ENCODE measurements at places on chromosomes 4 and X.

DNA sequence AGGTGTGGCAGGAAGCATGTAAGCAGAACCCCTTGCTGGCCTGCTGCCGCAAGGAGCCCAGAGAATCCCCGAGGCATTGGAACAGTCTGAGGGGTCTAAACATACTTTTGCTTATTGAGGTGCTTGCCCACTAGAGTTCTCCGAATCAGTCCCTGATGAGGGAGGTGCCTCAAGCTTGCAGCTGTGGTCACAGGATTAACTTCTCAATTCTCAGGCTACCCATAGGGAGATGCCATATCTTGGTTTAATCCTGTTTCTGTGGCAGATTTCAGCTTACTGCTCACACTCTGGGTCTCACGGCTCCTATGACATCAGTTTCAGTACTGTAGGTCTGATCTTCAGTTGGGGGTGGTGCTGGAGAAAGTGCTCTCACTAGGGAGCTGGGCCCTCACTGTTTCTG is 39.9 kb downstream of the CCNG2 start:
- DNase-seq = no peak

DNA sequence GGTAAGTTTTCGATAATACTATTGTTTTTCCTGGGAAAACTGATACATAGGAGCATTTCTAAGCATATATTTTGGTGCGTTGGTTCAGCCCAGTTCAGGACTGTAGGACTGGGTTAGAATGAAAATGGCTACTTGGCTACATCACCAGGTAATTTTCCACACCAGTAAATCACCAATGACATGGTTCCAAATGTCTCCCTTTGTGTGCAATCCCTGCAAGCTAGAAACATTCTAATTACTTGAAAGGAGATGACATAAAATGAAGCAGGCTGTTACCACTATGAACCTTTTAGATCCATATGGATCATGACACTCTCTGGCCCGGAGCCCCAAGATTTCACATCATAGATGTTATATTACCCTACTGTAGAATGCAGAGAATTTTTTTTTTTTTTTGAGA is 577.4 kb upstream of the FTHL17 start:
- DNase-seq = peak; percentile 52

GRCh38 chrX:112254896-112255295 is 172.3 kb upstream of the TRPC5 start:
- no peak for DNase-seq

DNA sequence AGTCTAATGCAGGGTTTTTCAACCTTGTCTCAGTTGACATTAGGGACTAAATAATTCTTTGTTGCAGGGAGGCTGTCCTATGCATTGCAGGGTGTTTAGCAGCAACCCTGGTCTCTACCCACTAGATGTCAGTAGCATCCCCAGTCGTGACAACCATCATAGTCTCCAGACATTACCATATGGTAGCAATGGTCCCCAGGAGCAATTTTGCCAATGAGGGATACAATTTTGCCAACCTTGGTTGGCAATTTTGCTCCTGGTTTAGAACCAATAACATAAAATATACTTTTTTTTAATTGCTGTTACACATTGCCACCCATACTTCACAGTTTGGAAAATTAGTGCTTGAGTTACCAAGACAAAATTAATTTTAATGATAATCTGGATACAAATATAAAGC is 6.0 kb downstream of the EREG start:
- peak; percentile 55 for DNase-seq

DNA sequence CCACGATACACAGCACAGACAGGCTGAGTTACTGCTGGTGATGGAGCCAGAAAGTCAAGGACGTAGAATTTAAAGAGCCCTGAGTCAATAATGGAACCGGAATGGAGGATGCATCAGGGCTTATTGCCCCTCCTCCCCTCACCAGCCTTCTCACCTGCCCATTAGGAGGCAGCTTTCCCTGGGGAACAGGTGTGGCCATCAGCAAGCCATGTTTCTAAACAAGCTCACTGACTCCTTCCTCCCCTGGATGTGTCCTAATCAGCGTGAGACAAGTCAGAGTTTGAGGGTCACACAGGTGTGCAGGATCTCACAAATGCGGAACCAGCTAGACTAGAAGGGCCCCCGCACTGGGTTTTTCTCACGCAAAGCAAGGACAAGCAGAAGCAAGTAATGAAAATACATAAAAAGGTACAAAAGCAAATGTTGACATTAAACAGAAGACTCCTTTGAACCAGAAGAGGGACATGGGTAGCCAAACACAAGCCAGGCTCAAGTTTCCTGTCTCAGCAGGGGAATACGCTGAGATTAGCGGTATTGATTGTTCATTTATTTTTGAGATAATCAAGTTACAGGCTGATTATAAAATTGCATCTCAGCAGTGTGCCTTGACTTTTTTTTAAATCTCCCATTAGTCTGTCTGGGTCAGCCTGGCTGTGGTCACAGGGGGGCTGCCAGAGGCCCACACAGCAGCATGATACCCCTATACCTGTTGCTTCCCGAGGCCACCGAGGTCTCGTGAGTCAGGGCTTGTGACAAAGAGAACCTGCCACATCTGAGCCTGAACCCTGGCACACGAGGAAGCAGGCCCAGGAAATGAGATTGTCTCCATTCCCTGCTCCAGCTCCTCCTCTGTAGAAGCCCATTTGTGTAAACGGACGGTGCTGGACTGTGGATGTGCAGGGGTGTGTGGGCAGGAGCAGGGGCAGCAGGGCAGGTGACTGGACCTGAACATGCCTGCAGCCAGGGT is 37.4 kb downstream of the CCKAR start:
- no peak for DNase-seq

DNA sequence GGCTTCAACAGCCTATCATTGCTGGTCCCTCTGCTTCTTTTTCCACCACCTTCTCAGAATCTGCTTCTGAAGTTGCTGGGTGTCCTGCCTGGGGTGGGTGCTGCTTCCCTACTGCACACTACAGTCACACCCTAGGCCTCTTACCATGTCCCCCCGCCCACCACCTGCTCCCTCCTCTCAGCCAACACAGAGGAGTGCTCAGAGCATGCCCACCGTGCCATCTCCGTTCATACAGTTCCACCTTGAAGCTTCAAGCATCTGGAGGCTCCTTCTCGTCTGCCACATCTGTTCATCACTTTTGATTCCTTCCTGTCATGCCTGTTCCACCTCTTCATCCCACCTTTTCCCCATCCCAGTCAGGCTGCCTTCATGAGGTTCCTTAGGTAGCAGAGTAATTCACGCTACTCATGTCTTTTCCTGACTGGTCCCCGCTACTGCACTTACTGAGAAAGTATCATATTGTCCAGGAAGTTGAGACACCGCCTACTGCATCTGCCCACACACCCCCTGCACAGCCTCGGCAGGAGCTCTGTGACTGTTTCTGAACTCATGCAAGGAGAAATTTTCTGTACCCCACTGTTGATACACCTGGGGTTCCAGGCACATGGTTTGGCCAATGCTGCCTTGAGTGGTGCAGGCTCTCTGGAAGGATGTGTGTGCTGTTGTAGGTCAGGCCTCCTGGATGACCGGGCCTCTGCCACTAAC is 39.5 kb downstream of the HADH start:
- no peak for DNase-seq

- DNase-seq = no peak
Measured at GRCh38 chrX:136202889-136203288, 48.3 kb downstream of the MAP7D3 start.

DNA sequence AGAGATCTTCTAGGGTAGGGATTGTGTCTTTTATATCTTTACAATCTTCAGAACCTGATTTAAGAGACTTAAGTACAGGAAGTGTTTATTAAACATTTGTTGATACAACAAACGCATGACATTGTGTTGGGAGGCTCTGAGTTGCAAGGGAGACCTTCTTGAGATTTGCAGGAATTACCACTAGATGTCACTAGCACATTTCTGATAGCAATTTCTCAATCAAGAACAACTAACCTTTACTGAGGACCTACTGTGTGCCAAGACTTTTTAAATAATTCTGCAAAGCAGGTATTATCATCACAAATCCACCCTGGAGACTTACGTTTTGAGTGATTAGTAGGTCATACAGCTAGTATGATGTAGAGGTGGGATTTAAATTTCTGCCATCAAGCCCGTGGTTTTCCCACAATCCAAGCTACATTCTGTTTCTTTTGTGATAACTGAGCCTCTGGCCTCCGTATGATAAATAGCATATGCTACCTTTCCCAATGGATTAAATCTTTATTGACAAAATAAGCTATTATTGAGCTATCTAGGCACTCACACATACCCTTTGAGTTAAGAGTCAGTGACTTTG is 986.0 kb downstream of the CCSER1 start:
- no peak for DNase-seq

- no peak for DNase-seq
Measured at GRCh38 chr4:77193511-77194102, 36.6 kb downstream of the CCNG2 start.

GRCh38 chr4:159175085-159175988 is 72.5 kb downstream of the RAPGEF2 start:
- DNase-seq = peak; percentile 93

DNA sequence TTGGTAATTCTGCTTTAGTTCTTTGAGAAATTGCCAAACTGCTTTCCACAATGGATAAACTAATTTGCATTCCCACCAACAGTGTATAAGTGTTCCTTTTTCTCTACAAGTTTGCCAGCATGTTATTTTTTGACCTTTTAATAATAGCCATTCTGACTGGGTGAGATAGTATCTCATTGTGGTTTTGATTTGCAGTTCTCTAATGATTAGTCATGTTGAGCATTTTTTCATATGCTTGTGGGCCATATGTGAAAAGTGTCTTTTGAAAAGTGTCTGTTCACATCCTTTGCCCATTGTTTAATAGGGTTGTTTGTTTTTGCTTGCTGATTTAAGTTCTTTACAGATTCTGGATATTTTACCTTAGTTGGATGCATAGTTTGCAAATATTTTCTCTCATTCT is 25.9 kb downstream of the ENPEP start:
- no peak for DNase-seq

GRCh38 chr4:172806841-172807240 is 361.8 kb upstream of the GALNT7 start:
- DNase-seq = no peak

GRCh38 chr4:174449944-174450785 is 72.1 kb downstream of the HPGD start:
- no peak for DNase-seq

DNA sequence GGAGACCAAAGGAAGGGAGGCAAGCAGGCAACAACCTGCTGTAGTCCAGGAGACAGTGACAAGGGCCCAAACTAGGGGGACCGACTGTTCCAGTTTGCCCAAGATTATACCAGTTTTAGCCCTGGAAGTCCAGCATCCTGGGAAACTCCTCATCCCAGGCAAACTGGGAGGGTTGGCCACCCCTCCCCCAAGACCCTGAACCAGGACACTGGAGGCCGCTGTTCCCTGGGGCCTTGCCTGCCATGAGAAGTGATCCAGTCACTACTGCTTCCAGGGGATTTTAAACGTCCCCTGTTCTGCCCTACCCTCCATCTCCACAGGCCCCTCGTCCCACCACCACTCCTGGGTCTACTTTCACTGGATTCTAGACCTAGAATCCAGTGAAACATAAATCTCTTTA is 4.3 kb upstream of the DGAT2L6 start:
- no peak for DNase-seq

GRCh38 chr4:103011378-103012025 is 8.0 kb downstream of the SLC9B1 start:
- DNase-seq = no peak

DNA sequence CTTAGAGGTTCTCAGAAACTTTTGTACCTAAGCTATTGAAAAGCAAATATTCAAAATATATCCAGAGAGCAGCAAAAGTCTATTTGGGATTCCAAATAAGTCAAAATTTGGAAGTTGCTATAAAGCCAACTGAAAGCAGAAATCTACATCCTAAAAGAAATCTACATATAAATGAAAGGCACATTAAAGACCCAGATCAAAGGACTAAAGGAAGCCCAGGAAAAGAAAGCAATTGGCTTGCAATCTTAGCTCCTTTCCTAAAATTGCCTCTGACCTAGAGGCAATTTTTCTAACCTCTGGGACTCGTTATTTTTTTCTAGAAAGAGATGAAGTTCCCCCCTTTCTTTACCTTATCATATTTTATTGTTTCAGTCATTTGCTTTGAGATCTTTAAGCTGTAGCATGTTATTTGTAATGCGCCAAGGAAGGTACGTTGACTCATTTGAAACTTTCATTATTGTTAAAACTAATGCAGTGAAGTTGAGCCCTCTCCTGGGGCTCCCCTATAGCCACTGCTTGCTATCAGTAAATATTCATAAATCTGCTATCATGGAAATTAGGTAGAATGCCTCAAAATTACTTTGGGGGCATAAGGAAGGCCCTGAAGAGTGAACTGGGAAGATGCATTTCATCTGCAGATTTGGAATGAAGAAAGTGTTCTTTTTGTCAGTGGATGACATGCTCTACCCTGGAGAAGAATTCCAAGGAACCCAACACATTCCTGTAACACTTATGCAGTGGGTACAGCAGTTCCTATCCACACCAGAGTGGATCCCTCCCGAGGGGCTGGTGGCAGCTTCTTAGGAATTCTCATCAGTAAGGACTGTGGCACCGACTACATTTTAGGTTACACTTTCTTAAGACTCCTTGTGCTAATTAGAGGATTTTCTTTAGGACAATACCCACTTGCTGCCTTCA is 177.8 kb upstream of the IGFBP7 start:
- no peak for DNase-seq

DNA sequence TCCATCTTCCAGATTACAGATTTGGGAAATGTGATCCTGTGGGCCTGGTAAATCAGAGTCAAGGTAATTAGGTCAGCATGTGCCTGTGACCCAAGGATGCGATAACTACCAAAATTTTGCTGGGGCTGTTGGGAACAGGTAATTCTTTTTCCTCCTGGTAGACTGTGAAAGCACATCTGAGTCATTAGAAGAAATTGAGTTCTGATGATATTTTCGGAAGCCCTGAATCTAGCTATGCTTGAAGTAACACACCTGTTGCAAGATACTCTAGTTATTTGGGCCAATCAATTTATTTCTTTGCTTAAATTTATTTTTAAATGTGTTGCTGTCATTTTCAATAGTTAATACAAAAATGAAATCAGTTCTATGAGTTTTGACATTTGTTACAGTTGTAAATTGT is 903.6 kb downstream of the RPA4 start:
- no peak for DNase-seq

GRCh38 chr4:109658871-109659410 is 44.3 kb downstream of the CASP6 start:
- DNase-seq = no peak

DNA sequence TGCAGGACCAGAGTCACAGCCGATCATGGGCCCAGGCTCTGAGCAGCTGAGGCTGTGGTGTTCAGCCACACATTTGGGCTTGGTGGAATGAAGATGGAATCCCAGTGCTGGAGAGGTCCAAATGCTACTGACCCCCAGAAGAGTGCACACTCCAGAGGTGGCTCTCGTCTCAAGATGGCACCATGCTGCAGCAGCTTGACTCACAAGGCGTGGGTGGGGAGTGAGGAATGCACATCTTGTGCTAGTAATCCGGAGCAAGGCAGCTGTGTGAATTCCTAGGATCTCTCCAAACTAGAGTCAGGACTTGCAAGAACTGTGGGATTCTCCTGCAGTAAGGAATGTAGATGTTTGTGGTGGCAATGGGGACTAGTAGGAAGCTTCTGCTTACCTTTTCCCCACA is 28.7 kb downstream of the RAB28 start:
- DNase-seq = no peak

Data from spinal cord (tissue), 10 donors.